Stimulated activated CD4-positive, alpha-beta T cell treated with anti-CD3 and anti-CD28 coated beads, Interleukin-15, amount 100 ng/mL, for 1 hour (primary cell): ENCODE measurements at places on chromosomes 1 and 21.

GRCh38 chr1:46581681-46582455 is 22.2 kb downstream of the MKNK1 start:
- DNase-seq = no peak

GRCh38 chr1:193579323-193579722 is 392.9 kb upstream of the B3GALT2 start:
- DNase-seq = no peak

GRCh38 chr21:33959680-33960079 is 44.1 kb upstream of the ATP5PO start:
- no peak for DNase-seq

GRCh38 chr21:46323710-46324389 is at the start of the genes C21orf58 and PCNT:
Gene C21orf58, minus strand, starts transcription at chr21:46323870. Its CDS starts 1,132 bp downstream, at chr21:46322738.
Gene PCNT, plus strand, starts transcription at chr21:46324156. Its CDS starts 73 bp downstream, at chr21:46324229.
- DNase-seq = peak; percentile 97
